ENCODE measurements at places on chromosomes 11 and 22.

DNA sequence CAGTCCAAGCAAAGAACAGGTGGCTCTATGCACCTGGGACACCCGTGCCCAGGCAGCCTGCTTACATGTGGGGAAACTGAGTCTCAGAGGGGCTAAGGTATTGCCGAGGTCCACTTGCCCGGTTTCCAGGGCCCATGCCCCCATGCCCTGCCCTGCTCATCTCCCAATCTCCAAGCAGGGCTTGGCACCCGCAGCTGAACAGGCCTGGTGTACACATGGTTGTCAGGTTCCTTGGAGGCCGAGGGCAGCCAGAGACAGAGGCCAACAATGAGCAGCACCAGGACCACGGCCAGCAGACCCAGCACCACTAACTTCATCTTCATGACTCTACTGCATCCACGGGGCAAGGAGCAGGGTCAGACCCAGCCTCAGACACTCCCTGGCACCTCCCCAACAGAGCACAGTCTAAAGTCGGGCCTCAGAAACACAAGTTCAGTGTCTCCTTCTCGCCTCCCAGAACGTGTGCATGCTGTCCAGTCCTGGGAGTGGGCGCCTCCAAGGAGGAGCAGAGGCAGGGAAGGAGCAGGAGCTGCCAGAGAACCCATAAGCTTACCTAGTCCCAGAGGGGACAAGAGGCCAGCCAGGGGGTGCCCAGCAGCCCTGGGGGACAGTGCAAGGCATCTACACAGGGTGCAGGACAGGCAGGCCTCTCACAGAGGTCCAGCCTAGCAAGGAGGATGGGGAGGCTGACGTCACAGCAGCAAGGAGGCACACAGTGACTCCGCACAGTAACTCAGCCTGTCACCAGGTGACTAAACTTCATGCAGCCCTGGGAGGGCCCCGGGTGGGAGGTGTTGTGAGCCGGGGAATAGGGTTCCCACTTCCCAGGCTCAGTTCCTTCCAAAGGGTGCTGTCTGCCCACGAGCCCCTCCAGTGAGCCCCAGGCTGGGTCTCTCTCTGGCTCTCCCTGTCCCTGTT lies 20.2 kb upstream of the RGL4 start:
- no peak for DNase-seq

- DNase-seq = no peak
Observed at GRCh38 chr22:33570110-33570509, 350.2 kb downstream of the LARGE1 start.

DNA sequence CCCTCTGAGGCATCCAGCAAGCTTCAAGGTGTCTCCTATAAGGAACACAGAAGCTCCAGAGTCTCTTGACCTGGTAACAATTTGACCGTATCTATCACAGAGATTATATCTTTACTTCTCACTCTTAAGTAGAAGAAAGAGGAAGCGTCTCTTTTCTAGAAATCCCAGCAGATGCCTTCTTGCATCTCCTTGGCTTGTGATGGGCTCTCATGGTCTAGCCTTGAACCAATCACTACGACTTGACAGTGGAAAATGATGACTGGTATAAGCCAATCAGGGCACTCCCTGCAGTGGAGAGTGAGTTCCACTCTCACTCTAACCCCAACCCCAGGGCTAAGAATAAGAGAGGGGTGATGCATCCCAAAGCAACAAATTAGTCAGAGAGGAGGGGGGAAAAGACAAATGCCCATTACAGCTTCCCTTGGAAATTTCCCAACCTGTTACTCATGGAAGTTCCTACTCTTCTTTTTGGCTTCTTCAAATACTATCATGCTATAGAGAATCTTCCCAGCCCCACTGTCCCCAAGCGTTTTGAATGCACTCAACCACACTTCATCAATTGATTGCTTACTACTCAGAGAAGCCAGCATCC lies 293.5 kb downstream of the MN1 start:
- no peak for DNase-seq

DNA sequence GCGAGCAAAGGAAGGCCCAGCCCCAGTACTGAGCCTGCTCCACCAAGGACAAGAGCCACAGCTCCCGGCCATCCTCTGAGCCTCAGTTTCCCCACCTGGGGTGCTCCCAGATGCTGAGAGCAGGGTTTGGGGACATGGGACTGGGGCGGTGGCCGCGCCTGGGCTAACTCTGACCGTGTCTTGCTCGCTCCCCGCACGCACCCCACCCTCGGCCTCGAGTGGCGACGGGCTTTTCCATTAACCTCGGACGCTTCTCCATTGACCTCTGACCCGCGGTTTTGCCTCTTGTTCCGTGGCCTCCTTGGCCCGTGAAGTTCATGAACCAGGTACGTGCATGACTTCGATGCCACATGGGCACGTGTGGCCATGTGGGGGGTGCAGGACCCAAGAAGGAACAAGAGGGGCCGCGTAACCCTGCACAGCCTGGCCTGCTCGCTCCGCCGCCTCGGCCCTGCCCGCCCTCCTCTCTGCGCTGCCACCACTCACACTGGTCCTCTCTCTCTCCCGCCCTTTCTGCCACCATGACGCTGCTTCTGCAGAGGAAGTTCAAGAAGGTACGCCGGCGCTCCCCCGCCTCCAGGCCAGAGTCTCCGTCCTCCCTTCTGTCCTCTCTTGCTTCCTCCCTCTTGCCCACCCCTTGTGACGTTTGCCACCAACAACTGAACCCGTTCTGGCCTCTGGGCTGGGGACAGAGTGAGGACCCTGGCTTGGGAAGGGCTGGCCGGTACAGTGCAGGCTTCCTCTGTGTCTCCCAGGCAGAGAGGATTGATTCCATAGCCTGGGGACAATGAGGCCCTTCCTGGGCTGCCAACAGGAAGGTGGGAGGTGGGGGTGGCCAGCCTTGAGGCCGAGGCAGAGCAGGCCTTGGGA lies 6.9 kb downstream of the TNNT3 start:
- no peak for DNase-seq
